ENCODE measurements at places on chromosomes 5 and 9. TPM values are rescaled to one million over a fixed set of nuclear protein-coding genes. Genes with fewer than 3 reads are reported as not detected.

DNA sequence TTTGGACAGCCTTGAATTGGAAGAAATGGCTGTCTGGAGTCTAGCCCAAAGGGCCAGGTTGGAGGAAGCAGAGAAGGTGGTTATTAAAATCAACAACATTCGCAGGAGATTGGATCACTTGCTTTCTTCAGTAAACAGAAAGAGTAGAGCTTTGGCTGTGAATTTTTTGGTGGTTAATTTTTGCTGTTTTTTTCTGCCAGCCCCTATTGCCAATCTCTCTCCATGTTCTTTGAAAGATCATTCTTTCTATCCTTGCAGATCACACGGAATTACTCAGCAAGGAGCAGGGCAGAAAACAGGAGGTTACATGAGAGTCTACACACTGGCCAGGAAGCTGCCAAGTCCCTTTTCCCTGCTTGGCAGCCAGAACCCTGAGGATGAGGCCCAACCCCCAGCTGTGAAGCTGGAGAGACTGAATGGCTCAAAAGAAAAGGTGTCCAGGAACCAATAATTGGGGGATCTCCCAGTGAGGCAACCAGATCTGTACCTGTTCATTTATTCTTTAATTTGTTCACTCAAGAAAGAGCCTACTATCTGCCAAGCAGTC, 13.0 kb downstream of the GLRX start:
- no peak overlapping the region for H3K4me3 ChIP-seq
- H3K27me3 ChIP-seq: no peaks in the 10 kb centered on the region
- peaks cover 14% of the 10 kb centered on the region for H3K36me3 ChIP-seq
- peak overlapping the region; percentile 40 for H3K27ac ChIP-seq
- H3K4me1 ChIP-seq: peaks cover 52% of the 10 kb centered on the region
- no peak for DNase-seq

The PPP1R2B gene
- not detected for total RNA-seq

DNA sequence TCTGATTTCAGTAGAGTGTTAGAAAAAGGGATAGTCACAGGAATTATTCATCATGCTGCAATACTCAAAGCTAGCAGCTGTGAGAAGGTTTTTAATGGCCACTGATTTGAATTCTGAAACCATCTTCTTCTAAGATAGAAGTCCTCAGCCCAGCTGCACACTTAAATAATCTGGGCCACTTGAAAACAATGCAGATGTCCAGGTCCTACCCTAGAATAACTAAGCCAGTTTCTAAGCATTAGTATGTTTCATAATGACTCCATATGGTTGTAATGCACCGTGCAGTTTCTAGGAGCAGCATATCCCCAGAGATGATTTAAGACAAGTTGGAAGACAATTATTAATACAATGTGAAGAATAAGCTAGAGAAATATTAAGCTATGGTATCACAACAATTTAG, 159.9 kb upstream of the FBXL17 start:
- no peak overlapping the region for H3K27ac ChIP-seq
- no peaks in the 10 kb centered on the region for H3K36me3 ChIP-seq
- no peak overlapping the region for H3K4me3 ChIP-seq
- no peaks in the 10 kb centered on the region for H3K4me1 ChIP-seq
- no peak for DNase-seq
- H3K27me3 ChIP-seq: no peaks in the 10 kb centered on the region

The GPX3 gene
- total RNA-seq: 1,259 TPM

The RNF180 gene
- 14.0 TPM for total RNA-seq

The NMUR2 gene
- 2.1 TPM for total RNA-seq

All from upper lobe of right lung (tissue), 1 donor.